Stimulated activated CD8-positive, alpha-beta memory T cell treated with anti-CD3 and anti-CD28 coated beads, Interleukin-7, amount 100 ng/mL, for 1 hour (primary cell): ENCODE measurements at places on chromosomes 7 and 10.

GRCh38 chr7:81181066-81181465 lies 262.2 kb upstream of the SEMA3C start:
- no peak for DNase-seq

GRCh38 chr7:16975712-16976111 lies 93.9 kb upstream of the AGR3 start:
- DNase-seq = no peak

- no peak for DNase-seq
These were observed 303.2 kb downstream of the EXOC4 start for GRCh38 chr7:133556048-133556447.

DNA sequence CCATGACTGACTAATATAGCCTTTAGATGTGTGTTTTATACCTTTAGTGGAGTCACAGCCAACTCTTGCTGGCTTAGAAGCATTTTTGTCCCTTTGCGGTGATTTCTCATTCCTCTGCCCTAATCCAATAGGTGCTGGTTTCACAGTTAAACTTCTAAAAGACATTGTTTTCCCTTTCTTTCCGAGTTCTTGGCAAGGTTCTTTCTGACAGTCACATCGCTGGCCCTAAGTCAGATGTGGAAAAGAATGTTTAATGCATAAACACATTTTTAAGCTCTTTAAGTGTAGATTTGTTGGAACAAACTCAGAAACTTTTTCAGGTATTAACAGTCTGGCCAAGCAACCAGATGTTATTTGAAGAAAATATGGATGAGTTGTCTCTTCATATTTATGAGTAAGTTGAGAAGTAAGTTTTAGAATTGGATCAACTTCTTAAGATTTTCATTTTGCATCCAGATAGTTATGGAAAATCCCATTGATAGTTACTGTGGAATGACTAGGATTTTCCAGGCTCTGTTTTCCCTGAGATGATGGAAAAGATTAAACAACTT lies 4.1 kb downstream of the EPDR1 start:
- no peak for DNase-seq

DNA sequence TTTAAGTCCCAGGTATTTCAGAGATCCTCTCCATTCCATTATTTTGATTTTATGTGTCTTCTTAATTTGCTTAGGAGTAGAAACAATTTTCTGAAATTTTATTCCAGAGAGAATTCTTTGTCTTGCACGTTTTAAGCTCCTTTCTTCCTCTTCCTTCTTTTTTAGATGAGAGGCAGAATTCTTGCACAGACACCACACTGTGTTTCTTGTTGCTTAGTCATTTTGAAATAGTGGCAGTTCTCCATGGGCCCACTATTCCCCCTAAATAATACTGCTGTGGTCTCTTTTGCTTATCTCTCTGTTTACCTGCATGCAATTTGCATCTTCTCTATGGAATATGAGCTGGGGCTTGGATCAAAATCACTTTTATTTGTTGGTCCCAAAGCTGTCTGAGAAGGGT lies 54.3 kb upstream of the WAC start:
- no peak for DNase-seq

- DNase-seq = peak; percentile 26
These were observed 1.4 kb downstream of the RHEB start for GRCh38 chr7:151518105-151518946.

DNA sequence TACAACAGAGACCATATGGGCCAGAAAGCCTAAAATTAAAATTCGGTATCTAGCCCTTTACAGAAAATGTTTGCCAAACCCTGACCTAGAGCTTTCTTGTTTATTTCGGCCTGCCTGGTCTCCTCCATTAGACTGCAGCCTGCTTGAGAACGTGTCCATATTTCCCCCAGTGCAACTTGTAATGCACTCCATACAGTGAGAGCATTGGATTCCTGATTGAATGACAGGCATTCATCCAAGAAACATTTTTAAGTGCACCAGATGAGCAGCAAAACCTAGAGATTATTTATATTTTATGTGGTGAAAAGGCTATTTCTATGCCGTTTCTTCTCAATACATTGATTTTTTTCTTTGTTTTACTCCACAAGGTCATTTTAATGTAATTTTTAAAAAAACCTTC lies 47.4 kb upstream of the ORC5 start:
- no peak for DNase-seq

DNA sequence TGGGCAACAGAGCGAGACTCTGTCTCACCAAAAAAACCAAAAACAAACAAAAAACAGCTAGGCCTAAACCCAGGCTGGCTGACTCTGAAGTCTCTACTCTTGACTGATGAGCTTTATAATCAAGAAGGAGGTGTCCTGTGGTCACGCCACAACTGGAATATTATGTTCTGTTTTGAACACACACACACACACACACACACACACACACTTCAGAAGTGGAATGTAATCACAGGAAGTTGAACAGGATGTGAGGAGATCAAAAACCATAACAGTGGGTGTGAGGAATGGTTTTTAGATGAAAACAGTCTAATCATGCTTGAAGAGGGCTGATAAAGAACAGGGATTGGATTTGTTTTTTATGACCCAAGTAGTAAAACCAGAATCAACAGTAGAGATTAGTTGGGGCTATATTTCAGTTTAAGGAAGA lies 51.1 kb upstream of the IL6 start:
- DNase-seq = no peak

DNA sequence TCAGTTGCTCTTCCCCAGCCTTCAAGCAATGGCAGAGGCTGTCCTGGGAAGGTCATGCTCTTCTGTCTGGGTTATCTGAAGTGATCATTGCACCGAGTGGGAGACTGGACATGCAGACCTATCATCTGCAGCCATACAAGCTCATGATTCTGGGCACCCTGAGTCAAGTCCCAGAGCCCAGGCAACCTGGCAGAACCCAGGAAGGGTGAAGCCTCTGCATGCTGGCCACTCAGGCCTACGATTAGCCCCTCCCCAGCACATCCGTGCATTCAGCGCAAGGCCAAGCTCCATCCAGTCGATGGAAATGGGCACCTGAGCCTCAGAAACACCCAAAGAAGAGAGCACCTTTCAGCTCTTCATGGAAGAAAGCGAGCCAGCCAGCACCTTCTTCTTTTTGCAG lies 261.8 kb downstream of the PAXIP1 start:
- DNase-seq = no peak

DNA sequence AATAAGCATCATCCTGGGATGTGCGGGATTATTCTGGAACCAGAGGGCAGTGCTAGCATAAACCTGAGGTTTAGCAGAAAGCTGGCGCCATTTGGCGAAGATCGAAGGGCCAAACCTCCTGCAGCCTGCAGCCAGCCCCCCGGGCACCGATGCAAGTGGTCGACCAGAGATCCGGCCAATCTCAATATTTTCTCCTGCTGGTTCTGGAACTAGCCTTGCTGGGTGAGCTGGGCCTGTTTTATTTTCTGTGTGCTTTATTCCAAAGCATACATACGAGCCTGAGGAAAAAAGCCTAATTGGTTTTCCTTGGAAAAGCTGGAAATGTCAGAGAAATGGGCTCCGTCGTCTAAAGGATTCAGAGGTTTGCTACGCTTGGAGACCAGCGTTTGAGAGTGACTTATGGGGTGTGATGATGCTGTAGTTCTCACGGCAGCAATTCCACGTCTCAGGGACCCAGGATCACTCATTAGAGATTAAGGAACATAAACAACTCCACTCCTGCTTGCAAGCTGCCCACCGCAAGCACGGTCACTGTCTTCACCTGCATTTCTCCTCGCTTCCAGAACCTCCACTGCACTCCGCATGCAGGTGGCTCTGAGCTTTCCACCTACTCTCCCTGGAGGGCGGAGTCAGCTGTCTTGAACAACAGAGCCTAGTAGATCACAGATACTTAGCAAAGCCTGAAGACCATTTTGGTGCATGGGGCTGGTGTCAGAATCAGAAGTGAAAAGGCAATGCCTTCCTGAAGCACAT lies 60.2 kb downstream of the PRKAG2 start:
- no peak for DNase-seq

DNA sequence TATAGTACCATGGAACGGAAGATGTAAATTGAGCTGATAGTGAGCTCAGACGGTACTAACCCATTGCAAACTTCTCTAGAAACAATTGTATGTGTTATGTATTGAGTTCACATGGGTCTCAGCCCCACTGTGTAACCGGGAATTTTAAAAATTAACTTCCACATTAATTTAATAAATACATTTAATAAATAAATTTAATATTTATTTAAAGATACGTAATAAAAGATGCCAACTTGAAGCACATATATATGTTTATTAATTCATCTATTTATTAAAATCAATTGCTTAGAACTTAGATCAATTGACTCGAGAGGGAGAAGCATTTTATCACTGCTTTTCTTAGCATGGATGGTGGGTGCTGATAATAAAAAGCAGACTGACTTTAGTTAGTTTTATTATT lies 170.1 kb upstream of the NPVF start:
- no peak for DNase-seq

DNA sequence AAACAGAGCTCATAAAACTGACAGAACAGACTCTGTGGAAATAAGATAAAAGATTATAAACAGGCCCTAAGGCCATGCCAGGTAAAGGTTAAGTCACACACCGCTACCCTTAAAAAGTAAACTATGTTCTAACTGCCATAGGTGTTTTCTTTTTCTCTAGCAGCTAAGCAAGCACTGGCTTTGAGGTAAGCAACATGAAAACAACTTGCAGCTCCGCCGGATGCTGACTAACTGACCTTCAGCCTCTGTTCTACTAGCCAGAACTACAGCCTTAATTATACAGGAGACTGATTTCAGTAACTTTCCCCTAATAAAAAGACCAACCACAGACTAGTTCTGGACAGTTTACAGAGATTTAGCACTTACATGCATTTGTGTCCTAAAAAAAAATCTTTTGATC lies 708.3 kb downstream of the CCSER2 start:
- DNase-seq = no peak

GRCh38 chr10:636016-636730 lies 53.3 kb downstream of the DIP2C start:
- no peak for DNase-seq

GRCh38 chr10:107771066-107771465 lies 606.6 kb upstream of the SORCS1 start:
- DNase-seq = no peak

DNA sequence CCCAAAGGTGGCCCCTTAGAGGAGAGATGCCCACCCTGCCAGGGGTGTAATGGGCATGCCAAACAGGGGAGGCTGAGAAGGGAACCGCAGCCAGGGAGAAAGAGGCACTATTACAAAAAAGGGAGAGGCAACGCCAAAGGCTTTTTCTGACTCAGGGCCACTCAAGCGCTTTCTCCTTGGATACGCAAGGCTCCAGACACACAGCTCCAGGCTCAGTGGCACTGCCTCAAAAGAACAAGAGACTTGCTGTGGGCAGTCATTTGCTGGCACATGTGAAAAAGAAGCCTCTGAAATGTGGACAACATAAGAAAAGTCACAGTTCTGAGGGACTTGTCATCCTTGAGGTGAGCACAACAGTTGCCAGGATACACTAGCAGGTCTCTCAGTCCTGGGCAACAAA lies 128.4 kb downstream of the DGKI start:
- DNase-seq = no peak

- no peak for DNase-seq
These were observed 88.3 kb upstream of the CYP26C1 start for GRCh38 chr10:92972066-92972870.

DNA sequence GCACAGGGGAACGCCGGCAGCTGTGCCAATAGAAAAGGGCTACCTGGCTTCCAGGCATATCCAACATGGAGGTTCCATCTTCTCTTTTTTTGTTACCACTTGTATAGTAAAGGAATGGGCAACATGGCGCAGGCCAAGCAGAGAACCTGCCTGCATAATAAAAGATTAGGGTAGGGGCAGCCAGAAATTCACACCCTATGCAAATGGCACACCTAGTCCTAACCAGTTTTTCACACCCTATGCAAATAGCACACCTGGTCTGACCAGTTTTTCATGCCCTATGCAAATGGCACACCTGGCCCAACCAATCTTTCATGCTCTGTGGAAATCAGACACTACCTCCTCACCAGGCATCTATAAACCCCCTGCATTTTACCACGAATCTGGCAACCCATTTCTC lies 369.5 kb downstream of the IPMK start:
- DNase-seq = no peak

DNA sequence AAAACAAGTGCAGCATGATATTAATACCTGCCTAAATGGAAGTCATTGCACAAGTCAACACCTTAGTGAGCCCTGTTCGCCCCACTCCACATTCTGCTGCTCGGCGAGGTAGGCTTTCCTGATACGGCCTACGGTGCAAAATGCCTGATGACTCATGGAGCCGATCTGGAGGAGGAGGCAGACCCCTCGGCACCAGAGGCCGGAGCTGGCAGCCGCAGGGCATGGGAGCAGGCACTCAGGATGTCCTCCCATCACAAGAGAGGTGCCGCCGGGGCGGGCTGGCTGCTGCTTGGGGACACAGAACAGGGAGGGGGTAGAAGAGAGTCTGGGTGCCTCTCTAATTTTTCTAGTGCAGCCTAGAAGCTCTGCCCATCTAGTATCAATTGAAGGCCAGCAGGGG lies 418.5 kb upstream of the MGMT start:
- DNase-seq = no peak

DNA sequence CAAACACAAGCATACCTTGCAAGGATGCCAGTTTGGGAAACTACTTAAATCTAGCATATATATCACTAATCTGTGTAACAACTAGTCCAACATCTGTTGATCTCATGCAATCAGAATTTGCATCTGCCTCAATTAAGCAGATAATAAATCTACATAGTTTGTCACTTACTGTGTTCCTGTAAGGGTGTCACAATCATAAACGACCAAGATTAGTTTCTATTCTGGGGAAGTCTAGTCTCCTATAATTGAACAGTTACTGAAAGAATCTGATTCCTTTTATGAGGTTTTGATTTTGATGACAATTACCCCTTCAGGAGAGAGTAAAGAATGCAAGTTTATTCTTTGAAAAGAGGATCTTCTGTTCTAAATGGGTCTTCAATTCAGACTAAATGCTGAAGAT lies 85.5 kb upstream of the LRRN3 start:
- no peak for DNase-seq

GRCh38 chr10:122222638-122223037 lies 48.5 kb upstream of the BTBD16 start:
- no peak for DNase-seq

DNA sequence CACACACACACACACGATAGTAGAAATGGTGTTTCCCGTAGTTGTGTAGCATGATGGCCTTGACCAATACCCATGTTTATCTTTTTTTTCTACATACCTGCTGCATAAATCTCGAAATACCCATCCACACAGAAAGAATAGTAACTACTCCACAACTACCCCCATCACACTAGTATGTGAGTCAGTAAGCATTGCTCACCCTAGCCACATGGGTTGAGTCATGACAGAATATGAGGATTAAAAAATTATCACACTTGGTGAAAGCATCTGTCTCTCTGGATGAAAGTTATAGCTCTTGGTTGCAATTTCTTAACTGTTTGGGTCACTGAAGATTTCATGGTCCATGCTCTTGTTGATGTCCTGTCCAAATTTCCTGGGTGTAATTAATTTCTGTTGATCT lies 103.4 kb upstream of the MDFIC start:
- no peak for DNase-seq

- DNase-seq = no peak
These were observed at the start of gene IKZF1 for GRCh38 chr7:50304129-50304910. TSS of gene IKZF1 (plus strand) at chr7:50304716. CDS start at chr7:50319062, 14,346 bp downstream.

- DNase-seq = no peak
These were observed 50.1 kb upstream of the TMEM72 start for GRCh38 chr10:44860811-44861736.

- DNase-seq = no peak
These were observed 18.1 kb downstream of the RP9 start for GRCh38 chr7:33091111-33091531.

GRCh38 chr10:32340596-32341180 lies 6.3 kb downstream of the EPC1 start:
- no peak for DNase-seq
